NCI-H1417 (cell line): ENCODE measurements at places on chromosomes 13 and 19.
A peak's percentile ranks its signal among the peaks of the same experiment; 100 is the strongest.

GRCh38 chr19:3515891-3516422 is 9.8 kb downstream of the FZR1 start:
- DNase-seq: no peak

GRCh38 chr13:97130190-97130589 is 91.9 kb upstream of the MBNL2 start:
- DNase-seq: peak; percentile 63

GRCh38 chr19:41706741-41707501 is 1.5 kb upstream of the CEACAM5 start:
- DNase-seq: peak; percentile 90

DNA sequence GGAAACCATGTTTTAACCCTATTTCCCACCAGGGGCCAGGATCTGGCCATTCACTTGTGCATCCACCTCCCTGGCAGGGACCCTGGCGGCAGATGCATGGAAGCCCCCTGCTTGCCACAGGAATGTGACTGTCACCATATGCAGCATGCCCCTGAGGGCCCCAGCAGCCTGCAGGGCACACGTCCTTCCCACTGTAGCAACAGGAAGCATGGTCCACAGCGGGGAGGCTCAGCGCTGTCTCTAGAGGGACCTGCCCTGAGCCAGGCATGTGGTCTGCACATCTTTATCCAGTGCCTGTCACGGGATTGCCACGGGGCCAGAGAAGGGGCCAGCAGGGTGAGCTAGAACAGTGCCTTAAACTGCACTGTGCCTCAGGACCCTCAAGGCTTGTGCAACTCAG is 34.9 kb upstream of the MCF2L start:
- DNase-seq: no peak

- no peak for DNase-seq
Observed at GRCh38 chr13:72931311-72931710, 127.5 kb upstream of the KLF5 start.

DNA sequence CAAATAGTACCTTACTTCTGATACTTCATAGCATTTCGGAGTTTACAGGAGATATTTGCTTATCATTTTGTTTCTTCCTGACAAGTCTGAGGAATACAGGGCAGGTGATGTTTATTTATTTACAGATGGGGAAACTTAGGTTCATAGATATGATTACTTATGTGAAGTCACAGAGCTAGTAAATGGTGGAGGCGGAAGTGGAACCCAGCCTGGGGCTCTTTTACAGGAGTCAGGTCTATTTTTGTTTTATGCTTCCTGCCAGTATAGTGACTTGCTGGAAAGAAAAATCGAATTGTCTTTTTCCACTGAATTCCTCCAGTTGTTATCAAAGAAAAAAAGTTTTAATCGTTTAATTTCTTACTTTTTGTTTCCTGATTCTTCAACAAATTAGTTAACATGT is 66.5 kb downstream of the DGKH start:
- DNase-seq: no peak

DNA sequence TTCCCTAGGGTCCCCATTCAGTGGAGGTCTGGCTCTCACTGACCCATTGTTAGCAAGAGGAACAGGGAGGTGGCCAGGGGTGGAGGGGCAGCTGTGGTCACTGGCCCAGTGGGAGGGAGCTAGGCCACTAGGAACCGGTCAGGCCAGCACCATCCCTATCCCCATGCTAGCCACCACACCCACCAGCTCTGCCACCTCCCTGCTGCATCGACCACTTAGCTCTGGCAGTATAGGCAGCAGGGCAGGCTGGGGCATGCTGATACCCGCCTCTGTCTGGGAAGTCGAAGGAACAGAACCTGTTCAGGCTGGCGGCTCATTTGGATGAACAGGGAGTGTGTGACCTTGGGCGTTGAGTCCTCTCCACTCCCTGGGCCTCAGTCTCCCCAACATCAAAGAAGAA is 4.7 kb downstream of the PPP1R13L start:
- no peak for DNase-seq
